Cardiac fibroblast (primary cell): ENCODE measurements at places on chromosomes 7 and 10.

DNA sequence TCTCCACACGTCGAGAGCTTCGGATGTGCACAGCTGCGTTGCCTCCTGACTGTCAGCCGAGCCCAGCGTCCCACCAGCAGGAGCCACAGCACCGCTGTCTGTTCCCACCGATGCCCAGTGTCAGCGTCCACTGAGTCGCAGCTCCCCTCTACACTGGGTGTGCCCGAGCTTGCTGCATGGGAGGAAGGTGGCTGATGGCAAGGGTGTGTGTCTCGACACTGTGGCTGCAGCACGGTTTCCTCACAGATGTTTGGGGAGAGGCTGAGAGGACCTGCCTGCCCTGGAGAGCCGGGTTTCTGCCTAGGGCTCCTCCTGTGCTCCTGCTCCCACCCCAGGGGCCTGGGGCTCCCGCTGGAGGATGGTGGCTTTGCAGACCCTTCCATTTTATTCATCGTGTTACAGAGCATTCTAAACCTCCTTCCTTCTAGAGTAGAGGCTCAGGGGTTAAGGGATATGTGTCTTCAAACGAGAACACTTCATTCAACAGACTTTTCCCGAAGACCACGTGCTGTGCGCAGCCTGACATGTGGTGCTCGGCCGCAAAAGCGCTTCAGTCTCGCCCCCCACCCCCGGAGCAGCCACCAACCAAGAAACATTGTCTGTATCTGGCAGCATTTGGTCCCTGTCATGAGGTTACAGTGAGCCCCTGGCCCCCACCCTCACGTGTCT is 384.8 kb downstream of the DNAJB6 start:
- DNase-seq = no peak

DNA sequence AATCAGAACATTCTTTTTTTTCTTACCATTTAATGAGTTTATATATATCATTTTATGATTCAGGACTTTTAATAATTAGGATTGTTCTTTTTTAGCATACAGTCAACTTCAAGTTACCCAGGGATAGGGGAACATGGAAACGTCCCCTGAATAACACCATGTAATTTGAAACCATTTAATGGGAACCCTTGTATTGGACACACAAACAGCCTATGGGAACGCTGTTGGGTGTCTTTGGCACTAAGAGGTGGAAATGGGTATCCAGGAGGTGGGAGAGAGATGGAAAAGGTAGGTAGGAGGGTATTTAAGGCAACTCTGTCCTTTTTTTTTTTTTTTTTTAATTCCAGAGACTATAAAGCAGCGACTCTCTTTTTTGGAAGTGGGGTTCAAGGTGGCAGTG is 2.6 kb downstream of the LUC7L2 start:
- no peak for DNase-seq

DNA sequence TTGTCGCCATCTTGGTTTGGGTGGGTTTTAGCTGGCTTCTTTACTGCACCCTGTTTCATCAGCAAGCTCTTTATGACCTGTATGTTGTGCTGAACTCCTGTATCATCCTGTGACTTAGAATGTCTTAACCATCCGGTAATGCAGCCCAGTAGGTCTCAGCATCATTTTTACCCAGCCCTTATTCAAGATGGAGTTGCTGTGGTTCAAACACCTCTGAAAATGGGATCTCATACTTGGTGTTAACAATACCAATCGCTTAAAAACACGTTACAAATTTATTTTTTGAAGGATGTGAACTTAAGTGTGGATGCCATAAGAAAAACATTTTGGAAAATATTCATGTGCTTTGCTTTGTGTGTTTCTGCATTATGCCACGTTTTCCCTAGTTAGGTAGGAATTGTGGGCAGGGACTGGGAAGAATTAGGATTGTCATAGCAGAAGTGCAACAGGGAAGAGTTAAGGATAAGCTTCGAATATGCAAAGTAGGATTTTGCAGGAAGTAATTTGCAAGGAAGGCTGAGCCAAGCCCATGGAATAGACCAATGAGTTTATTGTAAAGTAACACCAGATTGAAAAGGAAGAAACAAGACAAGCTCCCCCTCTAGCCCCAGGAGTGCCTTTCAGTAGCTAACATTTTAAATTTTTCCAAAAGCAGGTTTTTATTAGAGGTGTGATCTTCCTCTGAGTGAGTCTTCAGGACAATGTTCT is 56.4 kb downstream of the PRR15 start:
- DNase-seq = no peak

GRCh38 chr7:131014906-131015656 is 281.1 kb upstream of the KLF14 start:
- DNase-seq = no peak

DNA sequence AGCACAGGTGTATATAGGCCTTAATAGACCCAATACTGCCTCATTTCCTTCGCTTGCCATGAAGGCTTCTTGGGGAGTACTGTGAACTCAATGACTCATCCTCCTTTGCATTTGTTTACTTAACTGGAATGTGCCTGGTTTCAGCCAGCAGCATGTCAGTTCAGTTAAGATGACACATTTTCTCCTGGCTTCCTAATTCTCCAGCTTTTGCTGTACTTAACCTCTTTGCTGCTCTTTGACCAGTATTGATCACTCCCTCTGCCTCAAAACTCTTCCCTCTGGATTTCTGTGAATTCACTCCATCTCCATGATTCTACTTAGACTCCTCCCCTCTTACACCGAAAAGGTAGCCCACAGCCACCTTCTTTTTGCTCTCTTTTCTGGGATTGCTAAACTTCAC is 135.7 kb downstream of the MAGI2 start:
- peak; percentile 88 for DNase-seq

DNA sequence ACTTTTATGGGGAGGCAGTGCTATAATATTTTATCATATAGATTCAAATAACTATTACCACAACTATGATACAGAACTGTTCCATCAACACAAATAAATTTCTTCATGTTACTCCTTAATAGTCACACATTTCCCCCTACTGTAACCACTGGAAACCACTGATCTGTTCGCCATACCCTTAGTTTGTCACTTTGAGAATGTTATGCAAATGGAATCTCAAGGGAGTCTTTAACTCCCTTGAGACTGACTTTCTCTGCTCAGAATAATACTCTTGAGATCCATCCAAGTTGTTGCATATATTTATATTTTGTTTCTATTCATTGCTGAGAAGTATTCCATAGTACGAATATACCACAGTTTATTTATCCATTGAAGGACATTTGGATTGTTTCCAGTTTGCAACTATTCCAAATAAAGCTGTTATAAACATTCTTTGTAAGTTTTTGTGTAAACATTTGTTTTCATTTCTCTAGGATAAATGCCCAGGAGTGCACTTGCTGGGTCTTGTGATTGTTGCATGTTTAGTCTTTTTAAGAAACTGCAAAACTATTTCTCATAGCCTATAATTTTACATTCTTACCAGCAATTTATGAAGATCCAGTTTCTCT is 19.7 kb upstream of the PON2 start:
- DNase-seq = no peak

- DNase-seq = no peak
Observed at GRCh38 chr10:33790521-33791271, 456.2 kb upstream of the NRP1 start.

DNA sequence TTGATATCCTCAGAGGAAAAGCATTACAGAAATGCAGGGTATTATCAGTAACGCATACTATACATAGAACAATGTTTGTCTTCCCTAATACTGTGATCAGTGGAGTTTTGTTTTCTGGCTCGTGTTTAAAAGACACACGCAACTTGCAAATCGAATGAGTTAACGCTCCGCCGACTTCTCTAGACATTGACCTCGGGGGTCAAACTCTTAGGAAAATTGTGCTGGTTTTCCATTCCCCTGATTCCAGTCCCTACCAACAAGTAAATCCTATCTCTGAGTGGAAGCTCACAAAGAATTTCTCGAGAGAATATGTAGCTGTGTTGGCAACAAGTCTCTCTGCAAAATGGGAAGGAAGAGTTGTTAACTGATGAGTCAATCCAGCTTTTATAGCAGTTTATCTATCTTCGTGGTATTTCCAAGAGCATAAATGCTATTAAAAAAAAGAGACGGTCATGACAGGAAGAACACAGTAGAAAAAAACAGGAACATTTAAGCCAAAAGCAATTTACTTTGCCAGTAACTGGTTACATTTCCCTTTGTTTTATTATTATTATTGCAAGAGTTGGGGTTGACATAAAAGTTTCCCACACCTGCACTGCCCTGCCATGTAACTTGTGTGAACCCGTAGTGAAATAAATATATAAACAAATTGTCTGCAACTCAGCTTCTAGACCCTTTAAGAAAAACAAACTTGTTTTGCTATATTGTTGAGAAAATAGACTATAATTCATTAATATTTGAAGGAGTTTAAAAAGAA is 144.4 kb downstream of the ARID5B start:
- peak; percentile 92 for DNase-seq

- peak; percentile 57 for DNase-seq
Observed at GRCh38 chr10:23099816-23100215, 4.4 kb downstream of the MSRB2 start.

GRCh38 chr10:80394358-80394916 is 13.9 kb upstream of the PRXL2A start:
- DNase-seq = no peak

- DNase-seq = peak; percentile 77
Observed at GRCh38 chr10:92240289-92241157, 50.4 kb downstream of the CPEB3 start.

DNA sequence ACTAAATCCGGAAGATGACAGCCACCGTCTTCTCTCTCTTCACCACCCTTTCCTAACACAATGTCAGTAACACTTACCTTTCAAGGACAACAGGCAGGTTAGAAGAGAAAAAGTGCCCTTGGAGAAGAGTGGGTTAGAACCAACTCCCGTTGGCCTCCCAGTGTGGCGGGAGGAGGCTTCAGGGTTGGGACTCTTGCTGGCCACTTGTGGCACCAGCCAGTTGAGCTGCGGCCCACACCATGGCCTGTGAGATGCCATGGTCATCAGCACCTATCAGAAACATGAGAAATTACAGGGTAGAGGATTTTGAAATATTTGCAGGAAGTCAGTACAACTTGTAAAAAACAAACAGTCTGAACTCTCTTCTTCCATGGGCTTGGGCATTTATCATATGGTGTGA is 93.8 kb downstream of the MKI67 start:
- no peak for DNase-seq

- no peak for DNase-seq
Observed at GRCh38 chr7:79296553-79297320, 156.7 kb downstream of the MAGI2 start.

DNA sequence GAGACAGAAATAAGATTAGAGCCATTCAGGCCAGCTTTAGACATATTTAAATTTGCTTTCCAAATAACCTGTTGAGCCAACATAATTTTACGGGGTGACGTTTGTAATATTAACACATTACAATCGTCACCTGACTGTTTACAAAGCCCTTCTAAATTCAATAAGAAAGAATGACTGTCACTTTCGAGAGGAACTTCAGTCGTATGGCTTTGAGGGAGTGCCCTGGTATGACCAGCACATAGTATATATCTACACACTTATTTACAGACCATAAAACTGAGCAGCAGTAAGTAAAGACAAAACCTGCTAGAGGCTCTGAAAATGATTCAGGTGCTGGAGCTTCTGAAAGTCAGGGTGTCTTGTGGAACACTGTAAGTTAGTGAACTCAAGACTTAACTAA is 62.4 kb downstream of the BLNK start:
- DNase-seq = no peak

GRCh38 chr7:79091011-79091410 is 362.5 kb downstream of the MAGI2 start:
- DNase-seq = peak; percentile 4

DNA sequence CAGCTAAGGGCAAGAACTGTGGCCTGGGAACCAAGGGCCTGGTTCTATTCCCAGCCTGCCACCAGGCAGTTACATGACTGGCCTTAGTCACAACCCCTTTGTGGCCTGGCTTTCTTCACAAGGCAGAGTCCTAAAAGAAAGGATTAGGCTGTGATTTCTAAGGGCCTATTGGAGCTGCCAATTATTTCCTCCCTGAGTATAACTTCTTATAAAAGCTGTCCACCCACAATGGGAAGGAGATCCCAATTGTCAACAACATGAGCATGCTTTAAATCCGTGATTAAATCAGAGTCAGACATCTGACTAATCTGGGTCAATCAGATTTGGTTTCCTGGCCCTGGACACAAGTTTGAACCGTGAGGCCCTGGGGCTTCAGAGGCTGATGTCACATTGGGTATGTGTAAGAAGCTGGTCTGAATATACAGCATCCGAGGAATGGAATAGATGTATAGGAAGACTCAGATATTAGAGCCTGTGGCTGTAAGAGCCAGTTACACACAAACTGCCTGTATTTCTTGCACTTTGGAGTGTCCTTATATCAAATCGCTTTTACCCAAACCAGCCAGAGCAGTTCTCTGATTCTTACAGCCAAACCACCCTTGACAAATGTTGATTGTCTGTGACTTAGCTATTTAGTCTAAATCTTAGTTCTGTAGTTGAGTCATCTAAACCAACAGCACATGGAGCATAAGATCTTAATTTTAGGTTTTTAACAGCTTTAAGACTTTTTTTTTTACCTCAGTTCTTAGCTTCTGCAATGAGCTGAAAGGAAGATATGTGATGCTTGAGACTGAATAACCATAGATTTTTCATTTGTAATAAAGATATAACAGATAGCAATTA is 61.3 kb downstream of the ABCB4 start:
- DNase-seq = no peak

DNA sequence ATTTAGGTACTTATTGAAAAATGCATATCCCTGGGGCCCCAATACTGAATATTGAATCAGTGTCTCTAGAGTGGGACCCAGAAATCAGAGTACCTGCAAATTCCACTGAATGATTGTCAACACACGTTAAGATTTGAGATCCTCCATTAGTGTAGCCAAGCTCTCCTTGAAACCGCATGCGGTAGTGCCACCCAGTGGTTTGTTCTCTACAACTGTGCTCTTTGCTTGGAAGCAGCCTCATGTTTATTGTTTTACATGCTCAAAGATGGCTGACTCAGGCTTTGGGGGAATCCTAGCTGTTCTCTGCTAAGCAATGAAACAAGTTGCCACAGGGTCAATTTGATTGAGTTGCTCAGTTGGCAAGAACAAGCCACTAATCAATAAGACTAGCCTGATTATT is 340.2 kb upstream of the CELF2 start:
- peak; percentile 90 for DNase-seq

GRCh38 chr10:111175787-111176186 is 99.0 kb downstream of the ADRA2A start:
- DNase-seq = no peak

DNA sequence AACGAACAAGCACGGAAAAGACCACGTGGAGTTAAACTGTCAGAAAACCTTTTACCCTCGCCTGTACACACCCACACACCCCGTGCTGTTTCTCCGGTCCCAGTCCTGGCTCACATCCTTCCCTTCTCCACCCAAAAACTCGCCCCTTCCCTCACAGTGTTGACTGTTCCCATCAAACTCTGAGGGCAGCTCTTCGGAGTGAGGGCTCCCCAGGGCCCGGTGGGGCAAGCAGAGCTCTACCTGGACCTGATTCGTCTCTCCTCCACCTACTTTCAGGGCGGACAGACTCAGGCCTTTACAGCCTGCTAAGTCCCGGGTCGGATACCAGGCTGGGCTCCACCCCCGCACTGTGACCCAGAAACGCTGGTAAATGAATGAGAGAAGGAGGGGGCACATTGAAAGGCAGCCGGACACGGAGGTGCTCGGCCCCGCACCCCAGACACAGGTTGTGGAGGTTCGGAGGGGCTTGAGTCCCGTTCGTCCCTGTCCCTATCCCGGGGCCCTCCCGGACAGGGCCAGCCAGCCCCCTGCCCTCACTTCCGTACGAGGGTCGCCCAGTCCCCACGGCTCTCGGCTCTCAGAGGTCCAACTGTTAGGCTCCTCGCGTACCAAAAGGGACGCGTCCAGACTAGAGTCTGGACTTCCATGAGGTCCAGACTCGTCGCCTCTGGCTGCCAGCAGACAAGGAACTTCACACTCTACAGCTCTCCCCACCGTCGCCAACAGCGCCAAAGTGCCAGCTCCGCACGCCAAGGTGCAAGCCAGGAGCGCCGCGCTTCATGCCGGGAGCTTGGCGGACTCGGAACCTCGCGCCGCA is 31.7 kb upstream of the ASL start:
- DNase-seq = peak; percentile 36
